NCI-H2171 treated with DMSO at 0.1 percent for 48 hours (cell line): ENCODE measurements at places on chromosomes 13 and 19.

DNA sequence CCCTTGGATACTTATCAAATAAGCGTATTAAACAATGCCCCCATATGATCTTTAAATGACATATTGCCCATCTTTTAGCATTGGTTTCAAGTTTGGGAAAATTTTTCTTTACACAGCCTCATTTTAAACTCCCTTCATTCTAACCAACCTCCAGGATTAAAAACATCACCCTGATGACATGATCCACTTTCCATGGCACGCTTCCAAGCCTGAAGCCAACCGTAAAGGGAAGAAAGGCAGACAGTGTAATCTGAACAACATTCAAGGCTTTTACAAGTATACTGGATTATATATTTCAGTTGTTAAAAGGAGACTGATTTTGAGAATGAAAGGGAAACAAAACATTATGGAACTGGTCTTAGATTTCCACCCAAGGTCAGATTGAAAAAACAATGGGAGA, 1721.9 kb downstream of the OLFM4 start:
- DNase-seq: peak; percentile 73

DNA sequence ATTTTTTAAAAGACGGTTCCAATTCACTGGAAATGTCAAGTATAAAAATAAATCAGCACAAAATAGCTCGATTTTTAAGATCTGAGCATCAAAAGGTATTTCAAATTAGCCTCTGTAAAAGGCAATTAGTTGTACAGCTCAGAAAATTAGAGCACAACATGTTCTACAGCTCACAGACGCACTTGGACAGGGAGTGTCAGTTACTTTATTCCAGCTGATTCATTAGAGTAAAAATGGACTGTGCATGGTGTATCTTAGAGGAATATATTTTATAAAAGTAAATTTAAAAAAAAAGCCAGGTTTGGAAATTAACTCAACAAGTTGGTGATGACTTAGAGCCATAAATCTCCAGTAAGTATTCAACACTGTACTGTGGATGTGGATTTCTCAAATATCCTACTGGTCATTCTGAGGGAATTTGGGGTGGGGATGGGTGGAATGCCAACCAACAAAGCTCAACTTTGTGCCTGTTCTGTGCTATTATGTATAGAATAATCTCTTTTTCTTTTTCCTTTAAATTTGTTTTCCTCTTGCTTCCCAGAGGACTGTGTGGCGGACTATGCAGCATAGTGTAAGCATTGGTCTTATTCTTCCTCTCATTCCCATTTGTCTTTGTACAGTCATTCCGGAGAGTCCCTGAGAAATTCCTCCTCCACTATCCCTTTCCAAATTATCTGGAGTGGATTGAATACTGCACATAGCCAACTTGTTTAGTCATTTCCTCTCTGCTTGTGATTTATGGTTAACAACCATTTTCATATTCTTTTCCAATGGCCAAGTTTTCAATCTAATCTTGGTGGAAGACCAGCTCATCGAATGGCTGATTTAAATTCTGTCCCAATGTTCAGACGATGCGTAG, 169.3 kb downstream of the DCT start:
- DNase-seq: no peak

DNA sequence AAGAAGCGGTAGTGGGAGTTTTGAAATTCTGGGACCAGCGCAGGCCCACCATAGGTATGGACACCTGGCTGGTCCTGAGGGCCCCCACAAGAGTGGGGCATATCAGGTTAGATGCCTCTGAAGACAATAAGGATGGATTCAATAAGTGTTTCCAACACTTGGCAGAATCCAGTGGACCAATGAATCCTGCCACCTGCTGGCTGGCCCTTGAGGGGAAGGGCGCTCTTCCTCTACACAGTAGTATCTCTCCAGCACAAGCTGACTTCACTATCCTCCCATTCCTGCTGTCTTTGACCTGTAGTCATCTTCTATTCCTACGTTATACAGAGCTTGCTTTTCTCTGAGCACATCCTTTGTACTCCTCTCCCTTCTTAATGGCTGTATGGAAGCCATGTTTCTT, 199.7 kb upstream of the TSHZ3 start:
- DNase-seq: no peak

DNA sequence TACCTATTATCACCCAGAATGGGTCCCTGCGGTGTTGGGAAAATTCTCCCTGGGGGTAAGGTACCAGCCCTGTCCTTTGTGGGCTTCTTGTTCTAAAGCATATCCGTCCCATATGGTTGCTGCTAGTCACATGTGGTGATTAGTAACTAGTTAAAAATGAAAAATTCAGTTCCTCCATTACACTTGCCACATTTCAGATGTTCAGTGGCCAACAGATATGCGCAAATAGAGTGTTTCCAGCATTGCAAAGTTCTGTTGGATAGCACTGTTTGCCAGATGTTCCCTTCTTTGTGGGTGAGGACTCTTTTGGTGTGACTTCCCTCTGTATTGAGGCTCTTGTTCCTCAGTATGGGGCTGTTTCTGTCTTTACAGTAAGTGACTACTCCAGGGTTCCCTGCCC, 3.8 kb downstream of the CNOT3 start:
- DNase-seq: no peak

DNA sequence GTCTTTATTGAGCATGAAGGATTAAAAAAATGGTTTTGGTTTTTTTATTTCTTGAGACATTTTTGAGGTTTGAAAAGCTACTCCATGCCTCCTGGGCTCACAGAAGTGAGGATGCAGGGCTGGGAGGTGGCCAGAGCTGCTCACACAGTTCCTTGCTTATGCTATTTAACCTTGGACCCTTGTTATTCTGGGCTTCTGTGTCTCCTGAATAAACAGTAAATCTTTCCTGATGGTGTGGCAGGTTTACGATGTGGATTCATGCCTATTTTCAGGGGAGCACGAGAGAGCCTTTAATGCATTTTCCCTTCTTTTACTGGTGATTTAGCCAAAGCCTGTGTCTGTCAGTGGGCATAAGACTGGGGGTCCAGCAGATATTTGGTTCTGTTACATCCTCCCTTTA, 34.3 kb upstream of the PCDH8 start:
- DNase-seq: no peak

DNA sequence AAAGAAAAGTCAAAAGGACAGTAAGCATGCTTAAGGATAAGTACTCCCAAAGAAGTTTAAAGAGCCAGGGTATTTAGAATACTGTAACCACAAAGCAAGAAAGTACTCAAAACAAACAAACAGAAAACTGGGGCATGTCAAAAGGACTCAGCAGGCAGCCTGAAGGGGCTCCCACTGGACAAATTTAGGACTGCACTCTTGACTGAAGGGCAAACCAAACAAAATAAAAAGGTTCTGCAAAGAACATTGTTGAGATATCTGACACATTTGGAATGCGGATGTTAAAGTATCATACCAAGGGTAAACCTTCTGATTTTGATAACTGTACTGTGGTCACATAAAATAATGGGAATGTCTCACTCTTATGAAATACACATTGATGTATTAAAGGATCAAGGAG, 157.4 kb downstream of the TNFSF13B start:
- DNase-seq: no peak

DNA sequence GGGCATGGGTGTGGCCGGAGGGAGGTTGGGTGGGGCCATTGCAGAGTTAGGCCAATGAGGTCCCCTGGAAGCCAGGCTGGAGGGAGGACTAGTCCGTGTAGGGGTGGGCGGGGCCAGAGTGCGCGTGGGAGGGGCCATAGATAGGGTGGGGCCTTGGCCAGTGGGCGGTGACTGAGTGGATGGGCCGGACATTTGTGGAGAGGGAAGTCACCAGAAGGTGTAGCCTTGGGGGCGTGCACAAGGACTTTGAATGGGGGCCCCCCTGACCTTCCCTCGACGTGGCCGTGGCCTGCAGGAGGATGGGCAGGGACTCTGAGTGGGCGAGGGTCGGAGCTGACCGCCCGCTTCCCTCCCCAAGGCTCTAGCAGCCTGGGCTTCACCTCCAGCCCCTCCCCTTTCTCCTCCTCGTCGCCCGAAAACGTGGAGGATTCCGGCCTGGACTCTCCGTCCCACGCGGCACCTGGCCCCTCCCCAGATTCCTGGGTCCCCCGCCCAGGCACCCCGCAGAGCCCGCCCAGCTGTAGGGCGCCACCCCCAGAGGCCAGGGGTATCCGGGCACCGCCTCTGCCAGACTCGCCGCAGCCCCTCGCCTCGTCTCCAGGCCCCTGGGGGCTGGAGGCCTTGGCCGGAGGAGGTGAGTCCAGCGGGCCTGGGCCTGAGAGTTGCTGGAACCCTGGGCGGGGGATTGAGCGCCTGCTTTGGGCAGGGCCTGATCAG, 16.5 kb upstream of the B3GNT3 start:
- no peak for DNase-seq

DNA sequence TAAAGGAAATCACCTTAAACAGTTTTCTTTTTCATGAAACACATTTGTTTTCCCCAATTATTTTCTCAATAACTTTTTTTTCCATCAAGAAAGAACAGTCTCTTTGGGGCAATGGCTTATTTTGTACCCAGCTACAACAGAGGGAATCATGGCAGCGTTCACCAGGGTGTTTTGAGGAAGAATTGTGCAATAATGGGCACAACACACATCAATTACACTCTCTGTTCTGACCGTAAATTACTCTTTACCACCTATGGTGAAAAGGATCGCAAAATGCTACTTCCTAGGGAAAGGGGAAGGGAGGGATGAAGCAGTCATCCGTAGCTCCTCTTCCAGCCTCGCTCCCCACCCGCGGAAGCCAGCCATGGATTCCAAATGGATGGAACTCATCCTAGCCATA, 38.6 kb downstream of the TMTC4 start:
- no peak for DNase-seq

DNA sequence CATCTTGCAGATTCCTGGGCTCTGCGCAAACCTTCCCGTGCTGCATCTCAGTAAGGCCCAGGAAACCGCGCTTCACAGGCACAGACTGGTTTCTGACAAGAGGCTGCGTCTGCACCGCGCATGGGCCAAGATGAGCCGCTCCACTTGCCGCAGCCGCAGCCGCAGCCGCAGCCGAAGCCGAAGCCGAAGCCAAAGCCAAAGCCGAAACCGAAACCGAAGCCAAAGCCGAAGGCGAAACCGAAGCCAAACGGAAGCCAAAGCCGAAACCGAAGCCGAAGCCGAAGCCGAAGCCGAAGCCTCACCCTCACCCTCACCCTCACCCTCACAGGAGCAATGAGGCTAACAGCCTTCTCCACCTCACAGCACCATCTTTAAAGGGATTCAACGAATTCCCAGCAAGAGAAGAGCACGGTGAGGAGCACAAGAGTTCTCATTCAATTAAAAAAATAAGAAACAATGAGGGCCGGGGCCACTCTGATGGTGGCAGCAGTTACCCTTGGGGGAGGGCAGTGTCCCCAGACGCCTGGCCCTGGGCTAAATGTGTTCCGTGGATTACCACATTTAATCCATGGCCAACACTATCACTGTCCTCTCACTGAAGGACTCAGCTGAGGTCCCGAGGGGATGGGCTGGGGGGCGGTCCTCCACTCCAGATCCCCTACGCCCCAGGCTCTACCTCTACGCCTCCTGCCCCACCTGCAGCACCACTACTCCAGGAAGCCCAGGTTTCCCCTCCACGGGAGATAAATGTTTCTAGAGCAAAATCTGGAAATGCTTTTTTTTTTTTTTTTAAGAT, 29.1 kb downstream of the ZNF787 start:
- DNase-seq: no peak

DNA sequence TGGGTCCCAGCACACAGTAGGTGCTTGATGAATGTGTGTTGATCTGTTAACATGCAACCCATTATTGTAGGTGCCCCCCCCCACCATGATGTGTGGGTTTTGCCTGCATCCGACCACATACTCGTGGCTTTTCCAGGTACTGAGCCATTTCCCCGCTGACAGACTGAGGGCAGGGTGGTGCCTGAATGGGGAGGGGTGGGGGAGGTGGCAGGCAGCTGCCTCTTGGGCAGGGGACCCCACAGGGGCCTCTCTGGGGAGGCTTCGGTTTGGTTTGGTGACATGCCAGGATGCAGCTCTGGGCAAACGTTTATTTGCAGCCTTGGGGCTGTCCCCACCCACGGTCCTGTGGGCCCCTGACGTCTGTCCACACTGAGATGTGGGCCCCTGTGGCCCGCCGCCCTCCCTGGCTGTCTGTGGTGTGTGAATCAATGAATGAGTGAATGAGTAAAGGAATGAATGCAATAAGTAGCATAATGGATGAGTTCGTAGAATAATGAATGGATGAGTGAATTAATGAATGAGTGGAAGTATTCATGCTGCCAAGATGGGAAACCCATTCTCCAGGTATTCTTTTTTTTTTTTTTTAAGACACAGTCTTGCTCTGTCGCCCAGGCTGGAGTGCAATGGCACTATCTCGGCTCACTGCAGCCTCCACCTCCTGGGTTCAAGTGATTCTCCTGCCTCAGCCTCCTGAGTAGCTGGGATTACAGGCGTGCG, 9.0 kb upstream of the JUND start:
- DNase-seq: no peak

DNA sequence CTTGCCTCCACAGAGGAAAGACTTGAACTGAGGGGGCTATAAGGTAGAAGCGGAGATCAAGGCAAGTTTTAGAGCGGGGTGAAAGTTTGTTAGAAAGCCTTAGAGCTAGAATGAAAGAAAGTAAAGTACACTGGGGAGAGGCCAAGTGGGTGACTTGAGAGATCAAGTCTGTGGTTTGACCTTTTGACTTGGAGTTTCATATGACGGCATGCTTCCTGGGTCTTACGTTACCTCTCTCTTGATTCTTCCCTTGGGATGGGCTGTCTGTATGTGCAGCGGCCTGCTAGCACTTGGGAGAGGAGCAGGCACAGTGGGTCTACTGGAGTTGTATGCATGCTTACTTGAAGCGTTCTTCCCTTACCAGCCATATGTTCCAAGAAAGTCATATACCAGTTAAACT, 1768.5 kb downstream of the PCDH9 start:
- DNase-seq: no peak

GRCh38 chr13:35630551-35631275, 154.2 kb upstream of the MAB21L1 start:
- DNase-seq: peak; percentile 55

- no peak for DNase-seq
Observed at GRCh38 chr13:97460853-97461252, 26.9 kb downstream of the RAP2A start.

- DNase-seq: no peak
Observed at GRCh38 chr19:35379992-35380391, 9.1 kb downstream of the GPR42 start.

DNA sequence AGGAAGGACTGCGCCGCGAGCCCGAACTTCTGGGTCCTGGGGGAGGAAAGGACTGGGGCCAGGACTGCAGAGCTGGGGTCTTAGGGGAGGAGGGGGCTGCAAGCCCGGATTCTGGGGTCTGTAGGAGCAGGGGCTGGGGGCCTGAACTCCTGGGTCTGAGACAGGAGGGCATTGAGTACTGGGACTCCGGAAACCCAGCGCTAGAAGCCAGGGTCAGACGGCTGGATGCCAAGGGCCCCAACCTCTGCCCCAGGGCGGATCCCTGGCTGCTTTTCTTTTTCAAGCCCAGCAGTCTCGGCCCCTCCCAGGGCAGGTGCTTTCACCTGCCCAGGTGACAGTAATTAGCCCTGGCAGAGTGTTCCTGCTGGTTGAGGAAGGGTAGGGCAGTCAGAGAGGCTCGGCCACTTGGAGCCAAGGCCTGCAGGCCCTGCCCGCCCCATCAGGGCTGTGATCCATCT, 2.3 kb downstream of the MYH14 start:
- peak; percentile 19 for DNase-seq

GRCh38 chr13:95356916-95357315, 55.7 kb upstream of the ABCC4 start:
- no peak for DNase-seq

GRCh38 chr19:35056513-35057063, 15.1 kb downstream of the HPN start:
- peak; percentile 98 for DNase-seq

GRCh38 chr19:51124729-51125128, at the start of gene SIGLEC9:
SIGLEC9 (plus strand) TSS chr19:51124906; CDS start chr19:51124975, 69 bp downstream.
- no peak for DNase-seq

- DNase-seq: peak; percentile 37
Observed at GRCh38 chr13:93398167-93399035, 171.8 kb downstream of the GPC6 start.

GRCh38 chr19:37977992-37978391, 71.0 kb downstream of the SIPA1L3 start:
- DNase-seq: no peak
